ENCODE measurements at places on chromosomes 12 and 14. TPM values are rescaled to one million over a fixed set of nuclear protein-coding genes. Genes with fewer than 3 reads are reported as not detected.
A peak's percentile ranks its signal among the peaks of the same experiment; 100 is the strongest.

- DNase-seq, result peak; percentile 81
These were observed at the start of gene ITGA5 for GRCh38 chr12:54419088-54419887. Gene ITGA5 (minus strand): TSS chr12:54419266. CDS start chr12:54419198, 68 bp downstream.

DNA sequence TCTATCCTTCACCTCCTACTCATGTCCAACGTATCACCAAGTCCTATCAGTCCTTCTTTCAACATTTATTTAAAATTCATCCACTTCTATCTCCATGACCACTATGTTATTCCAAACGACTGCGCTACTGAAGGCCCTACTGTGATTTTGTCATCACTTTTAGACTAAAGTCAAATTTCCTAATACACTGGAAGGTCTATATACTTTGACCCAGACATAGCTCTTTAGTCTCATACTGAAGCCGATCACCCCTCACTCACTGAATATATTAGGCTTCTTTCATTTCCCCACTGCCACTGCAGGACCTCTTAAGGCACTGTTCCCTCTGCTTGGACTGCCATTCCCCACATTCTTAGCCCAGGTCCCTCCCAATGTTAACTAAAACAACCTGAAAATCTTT is 25.6 kb downstream of the SLC38A4 start:
- no peak for DNase-seq

SLC5A8 gene
- not detected for total RNA-seq

GRCh38 chr14:94381149-94382030 is 7.0 kb downstream of the SERPINA1 start:
- peak; percentile 53 for DNase-seq

FCF1 gene
- 17.0 TPM for total RNA-seq

- DNase-seq, result no peak
These were observed 16.6 kb downstream of the SLC6A12 start for GRCh38 chr12:197347-197746.

DNAI7 gene
- total RNA-seq, result 3.4 TPM

DNA sequence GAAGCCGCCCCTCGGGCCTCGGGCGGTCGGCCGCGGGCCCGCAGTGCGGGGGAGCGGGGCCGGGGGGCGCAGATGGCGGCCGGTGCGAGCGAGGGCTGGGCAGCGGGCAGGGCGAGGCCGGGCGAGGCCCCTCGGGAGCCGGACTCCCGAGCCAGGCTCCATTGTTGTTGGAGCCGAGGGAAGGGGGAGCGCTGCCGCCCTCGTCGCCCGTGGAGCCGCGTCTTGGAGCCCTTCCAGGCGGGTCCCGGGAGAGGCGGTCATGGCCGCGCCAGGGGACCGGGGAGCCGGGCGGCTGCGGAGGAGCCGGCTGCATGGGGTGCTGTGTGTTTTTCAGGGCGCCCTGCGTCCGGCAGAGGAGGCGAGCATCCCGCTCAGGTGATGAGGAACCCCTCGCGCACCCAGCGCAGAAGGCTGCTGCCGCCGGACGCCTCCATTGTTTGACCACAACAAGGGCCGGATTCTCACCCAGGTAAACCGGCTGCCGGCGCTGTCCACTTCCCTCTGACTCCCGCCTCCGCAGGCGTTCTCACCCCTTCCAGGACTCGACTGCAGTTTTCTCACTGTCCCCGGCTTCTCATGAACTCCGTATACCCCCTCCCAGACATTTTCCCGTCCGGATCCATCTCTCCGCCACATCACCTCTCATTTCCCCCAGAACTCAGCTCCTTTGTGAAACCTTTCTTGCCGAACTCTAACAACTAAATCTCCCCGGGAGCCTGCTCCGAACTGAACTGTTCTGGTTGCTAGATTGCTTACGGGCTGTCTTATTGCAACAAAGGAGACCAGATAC is 732 bp downstream of the ZNF664 start:
- peak; percentile 87 for DNase-seq

DNA sequence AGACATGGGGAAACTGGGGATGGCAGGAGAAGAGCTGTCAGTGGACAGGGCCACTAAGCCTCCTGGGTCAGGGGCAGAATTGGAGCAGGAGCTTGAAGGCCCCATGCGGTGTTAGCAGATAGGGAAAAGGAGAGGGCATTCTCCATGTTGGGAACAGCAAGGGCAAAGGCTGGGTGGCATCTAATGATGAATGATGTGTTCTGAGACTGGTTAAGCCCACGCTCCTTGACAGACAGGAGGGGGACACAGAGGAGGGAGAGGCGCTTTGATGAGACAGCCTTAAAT is 63.0 kb downstream of the CLMN start:
- DNase-seq, result no peak

DNA sequence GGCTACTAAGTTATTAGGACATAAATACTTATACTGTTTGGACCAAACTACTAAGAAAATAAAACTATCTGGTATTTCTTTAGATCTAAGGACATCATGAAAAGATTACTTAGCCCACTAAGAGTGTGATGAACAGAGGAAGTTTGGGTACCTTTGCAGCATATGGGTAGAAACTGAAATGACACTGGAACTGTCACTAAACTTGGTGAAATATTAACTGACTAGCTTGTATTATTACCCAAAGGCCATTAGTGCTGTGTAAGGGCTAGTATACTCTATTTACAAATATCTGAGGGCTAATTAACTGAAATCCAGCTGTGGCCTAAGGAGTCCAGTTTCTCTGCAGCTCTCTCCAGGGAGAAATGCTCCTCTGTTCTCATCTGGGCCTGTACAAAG is 45.5 kb downstream of the PAWR start:
- no peak for DNase-seq
